ENCODE measurements at places on chromosomes 3 and 15.

- no peak for DNase-seq
Observed at GRCh38 chr3:73207946-73208440, 146.5 kb downstream of the EBLN2 start.

DNA sequence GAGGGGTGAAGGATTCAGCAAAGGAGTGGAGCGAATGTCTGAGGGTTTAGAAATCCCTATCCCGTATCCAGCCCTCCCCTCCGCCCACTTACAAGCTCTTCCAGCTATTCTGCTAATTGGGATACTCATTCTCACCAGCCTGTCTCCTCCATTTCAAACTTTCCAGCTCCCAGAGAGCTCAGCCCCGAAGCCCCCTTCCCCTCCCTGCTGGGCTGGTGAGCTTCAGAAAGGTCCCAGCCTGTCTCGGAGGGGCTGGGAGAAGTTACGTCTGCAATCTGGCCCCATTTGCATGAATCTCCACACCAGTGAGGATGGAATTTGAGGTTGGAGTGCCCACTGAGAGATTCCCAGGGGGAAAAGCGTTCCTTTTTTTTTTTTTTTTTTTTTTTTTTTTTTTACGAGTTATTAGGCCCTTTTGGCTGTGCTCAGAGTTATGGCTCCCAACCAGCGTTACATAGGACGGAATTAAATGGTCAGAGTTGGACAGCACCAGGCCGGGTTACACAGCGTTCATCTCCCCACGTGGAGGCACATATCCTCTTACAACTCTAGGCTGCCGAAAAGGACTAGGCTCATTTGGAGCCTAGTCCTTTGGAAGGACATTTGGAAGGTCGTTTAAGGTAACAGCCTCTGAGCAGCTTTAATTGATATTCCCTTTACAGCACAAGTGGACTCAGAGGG lies 34.6 kb downstream of the FGD5 start:
- no peak for DNase-seq

- no peak for DNase-seq
Observed at GRCh38 chr15:33913459-33913858, 54.8 kb upstream of the CHRM5 start.

GRCh38 chr3:129304962-129305222 lies 26.2 kb downstream of the HMCES start:
- no peak for DNase-seq

DNA sequence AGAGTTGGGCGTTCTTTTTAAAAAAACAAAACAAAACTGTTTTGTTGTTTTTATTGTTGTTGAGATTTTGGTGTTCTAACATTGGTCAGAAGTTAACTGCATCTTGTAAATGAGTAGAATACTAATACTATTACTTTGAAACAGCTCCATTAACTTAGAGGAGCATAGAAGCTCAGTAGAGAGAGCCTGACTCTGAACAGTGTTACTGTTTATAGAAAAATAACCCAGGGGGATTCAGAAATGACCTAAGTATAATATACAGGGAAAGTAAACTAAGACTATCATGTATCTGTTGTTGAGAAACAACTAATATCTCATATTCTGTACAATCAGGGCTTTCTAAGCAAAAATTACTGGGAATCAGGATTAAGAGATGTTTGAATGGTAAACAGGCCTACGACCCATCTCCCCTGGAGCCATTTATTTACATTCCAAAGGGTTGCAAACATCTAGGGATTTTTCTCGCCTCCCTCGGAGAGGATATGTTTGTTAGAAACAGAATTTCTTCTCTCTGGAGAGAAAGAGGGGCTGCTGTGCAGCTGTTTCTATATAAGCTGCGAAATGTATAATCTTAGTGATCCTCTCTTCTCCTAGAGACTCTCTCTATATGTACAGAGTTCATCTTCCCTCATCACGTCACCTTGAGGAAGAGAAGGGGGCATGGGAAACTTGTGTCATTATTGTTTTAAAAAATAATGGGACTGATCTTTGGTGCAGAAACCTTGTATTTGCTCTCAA lies 827.5 kb upstream of the DPPA4 start:
- DNase-seq, result no peak

GRCh38 chr15:73839699-73840377 lies 33.5 kb upstream of the TBC1D21 start:
- no peak for DNase-seq

GRCh38 chr3:141412087-141412935 lies 44.0 kb downstream of the ZBTB38 start:
- no peak for DNase-seq

GRCh38 chr15:69225355-69226022 lies 65.1 kb downstream of the GLCE start:
- DNase-seq, result no peak
